ENCODE measurements at places on chromosomes 2 and 18.
A peak's percentile ranks its signal among the peaks of the same experiment; 100 is the strongest.

DNA sequence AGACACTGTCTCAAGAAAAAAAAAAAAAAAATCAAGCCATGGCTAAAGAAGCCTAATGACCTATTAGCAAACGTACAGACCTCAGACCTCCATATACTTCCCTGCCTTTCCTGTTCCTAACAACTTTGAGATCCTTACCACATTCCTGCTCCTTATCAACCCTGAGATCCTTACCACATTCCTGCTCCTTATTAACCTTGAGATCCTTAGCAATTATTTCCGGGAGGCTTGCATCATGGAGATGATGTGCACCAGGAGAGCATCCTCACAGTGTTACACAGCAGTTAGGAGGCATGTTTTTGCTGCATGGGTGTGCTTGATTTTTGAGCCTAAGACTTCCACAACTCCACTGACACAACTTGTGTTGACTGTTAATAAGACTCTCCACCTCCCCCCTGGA, 54.6 kb upstream of the RASGRP3 start:
- DNase-seq, result peak; percentile 15

DNA sequence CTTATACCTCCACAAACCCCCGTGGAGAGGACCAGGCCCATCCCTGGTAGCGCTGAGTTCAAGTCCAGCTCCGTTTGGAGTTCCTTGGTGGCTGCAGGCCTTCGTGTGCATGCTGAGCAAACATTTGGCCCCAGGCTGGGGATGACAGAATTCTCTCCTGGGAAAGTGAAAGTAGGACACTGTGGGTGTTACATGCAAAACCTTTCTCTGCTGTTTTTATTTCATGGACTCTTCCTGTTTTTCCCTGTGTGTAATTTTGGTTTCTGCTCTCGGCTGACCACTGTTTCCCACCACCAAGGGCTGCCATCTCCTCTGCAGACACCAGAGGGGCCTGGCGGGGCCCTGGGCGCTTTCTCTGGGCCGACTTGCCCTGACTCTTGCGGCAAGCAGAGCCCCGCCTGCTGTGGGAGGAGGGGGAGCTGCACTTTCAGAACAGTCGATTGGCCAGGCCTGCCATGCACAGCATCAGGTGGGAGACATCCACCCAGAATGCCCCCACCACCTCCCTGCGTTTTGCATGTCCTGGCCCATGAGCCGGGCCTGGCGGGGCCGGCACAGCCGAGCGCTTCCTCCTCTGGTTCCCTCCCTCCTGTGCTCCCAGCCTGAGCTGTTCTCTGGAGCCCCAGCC, 102.4 kb downstream of the CABLES1 start:
- DNase-seq, result no peak

DNA sequence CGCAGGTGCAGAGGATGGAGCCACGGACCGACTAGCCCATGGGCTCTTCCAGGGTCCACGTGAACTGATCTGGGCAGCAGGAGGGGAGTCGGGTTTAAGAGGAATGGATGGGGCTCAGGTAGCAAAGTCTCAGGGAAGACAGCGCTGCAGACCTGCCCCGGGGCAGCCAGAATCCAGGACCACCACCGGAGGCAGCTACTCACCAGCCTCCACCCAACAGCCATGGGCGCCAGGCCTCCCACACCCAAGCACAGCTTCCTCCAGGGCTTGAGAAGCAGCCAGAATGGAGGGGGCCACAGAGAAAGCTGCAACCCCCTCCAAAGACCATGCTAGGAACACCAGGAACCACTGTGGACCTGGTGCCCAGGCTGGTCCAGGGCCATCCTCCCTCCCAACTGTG, 164.3 kb downstream of the TWIST2 start:
- no peak for DNase-seq

- no peak for DNase-seq
Observed at GRCh38 chr2:119860924-119861323, 101.2 kb downstream of the PTPN4 start.

DNA sequence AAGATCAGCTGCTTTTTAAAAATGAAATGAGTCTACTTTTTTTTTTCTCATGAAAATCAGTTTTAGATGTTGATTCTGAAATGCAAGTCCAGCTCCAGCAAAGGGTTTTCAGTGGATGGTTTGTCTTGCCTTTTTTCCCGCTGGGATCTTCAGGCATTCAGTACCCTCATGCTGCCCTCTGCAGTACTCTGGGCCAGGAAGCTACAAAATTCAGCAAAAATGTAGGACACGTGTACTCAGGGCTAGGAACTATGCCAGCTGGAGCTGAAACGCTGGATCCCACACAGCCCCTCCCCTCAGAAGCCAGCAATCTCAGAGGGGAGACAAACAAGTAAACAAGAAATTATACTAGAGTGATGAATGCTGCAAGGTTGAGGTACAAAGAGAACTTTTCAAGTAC, 97.3 kb downstream of the MMADHC start:
- peak; percentile 39 for DNase-seq

- no peak for DNase-seq
Observed at GRCh38 chr18:46531482-46531881, 125.5 kb downstream of the LOXHD1 start.

DNA sequence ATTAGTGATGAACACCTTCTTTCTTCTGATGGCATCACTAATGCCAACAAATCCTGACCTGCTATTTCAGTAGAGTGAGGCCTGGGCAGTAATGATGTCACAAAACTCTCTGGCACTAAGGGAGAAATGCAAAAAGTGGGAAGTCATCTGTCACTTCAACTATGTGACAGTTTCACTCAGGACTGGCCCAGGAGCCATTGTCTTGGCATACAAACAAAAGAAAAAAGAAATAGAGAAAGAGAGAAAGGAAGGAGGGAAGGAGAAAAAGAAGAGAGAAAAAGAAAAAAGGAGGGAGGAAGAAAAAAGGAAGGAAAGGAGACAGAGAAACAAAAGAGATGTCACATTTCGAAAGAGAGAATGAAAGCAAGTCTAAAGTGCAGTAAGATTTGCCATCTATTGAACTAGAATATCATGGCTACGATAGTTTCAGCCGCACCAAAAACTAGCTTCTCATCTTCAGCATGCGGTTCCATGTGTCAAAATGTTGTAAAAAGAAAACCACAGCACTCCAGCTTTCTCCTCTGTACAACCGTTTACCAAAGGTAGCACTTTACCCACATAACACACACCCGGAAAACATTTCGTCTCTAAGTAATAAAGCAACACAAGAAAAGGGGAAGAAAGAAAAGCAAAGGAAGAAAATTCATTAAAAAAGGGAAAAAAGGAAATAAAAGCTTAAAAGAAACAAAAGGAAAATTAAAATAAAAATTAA, 50.1 kb downstream of the CD226 start:
- no peak for DNase-seq

DNA sequence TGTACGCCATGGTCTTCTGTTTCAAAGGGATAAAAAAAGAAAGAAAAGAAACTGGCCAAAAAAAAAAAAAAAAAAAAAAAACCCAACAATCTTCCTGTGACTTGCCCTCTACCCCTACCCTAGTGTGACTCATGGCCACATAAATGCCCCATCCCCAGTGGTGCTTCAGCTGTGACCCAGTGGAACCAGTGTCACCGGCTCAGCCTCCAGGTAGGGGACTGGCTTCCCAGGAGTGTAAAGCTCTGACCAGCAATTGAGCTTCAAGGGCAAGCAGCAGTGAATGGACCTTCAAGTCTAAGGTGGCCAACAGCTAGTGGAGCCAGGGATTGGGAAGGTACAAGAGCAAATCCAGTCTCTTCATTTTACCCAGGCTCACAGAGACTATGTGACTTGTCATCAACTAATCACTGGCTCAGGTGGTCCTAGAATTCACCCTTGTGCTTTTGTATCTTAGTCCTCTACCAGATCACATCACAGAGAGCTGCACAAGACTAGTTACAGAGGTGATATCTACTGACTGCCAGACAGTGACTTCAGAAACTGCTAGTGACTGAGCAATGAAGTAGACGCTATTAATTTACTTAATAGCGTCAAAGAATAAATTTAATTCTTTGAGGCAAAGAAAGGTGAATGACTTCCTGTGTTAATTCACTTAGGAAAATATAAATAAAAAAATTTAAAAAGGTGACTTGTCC, 1.3 kb upstream of the TGFBRAP1 start:
- no peak for DNase-seq

- no peak for DNase-seq
Observed at GRCh38 chr2:8028981-8029380, 652.9 kb upstream of the ID2 start.

- peak; percentile 29 for DNase-seq
Observed at GRCh38 chr2:158498043-158498748, 41.4 kb downstream of the PKP4 start.
